ENCODE measurements at places on chromosomes 12 and 14. TPM values are rescaled to one million over a fixed set of nuclear protein-coding genes. Genes with fewer than 3 reads are reported as not detected.

DNA sequence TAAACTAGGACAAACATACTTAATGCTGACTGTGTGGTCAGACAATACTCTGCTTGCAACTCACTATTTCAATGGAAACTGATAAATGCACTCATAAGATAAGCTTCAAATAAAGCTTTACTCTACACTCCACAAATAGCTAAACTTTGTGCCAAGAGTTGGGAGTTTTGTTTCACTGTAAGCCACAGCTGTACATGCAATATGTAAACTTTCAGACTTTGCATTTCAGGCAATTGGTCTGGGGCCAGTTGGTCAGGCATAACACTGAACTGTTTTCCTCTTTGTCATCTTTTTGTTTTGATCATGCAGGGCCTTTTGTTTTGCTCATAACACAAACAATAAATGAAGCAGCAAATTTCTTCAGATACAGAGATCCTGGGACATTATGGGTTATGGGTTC lies 426.2 kb downstream of the IPO8 start:
- no peak for DNase-seq

VDR gene
- total RNA-seq, result not detected

ZNF891 gene
- 2.7 TPM for total RNA-seq

- no peak for DNase-seq
These were observed 45.6 kb upstream of the BCL2L14 start for GRCh38 chr12:12024911-12025682.

DNA sequence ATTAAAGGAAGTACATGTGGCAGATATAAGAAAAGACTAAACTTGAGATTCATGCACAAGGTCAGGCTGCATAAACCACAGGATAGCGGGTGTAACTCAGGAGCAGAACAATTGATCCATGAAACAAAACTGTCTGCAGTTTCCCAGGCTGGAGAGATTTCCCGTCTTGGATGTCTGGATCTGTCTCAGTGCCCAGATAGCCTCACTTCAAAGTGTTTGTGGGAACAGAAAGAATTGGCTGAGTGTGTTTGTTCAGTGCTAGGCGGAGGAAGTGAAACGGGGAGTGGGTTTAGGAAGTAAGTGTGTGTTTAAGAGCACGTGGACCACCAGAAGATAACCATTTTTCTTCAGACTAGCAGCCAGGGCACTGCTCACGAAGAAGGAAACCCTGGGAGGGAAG lies 1.4 kb upstream of the RNASE10 start:
- no peak for DNase-seq

GPR65 gene
- not detected for total RNA-seq

DNA sequence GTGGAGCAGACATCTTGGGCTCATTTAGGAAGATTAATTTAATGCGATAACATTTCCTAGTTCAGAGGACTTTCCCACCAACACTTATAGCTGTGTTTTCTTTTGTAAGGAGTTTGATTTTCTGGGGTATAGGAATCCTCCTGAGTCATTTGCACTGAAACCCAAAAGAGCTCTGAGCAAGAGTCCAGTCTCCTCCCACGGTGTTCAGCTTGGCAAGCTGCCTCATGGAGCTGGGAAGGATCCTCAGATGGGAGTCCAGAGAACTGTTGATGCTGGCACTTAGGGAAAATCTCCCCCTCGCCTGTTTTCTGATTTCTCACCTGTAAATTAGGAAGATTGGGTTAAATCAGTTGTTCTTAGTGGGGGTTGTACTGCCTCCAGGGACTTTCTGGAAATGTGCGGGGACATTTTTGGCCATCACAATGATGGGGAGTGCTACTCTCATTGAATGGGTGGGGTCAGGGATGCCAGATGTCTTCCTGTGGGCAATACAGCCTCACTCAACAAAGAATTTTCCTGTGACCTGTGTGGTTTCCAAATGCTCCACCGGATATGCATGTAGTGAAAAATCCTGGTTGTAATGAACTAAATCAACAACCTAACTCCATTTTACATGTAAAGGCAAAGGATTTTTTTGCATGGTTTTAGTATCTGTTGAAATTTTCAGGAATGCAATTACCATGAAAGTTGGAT lies 150.6 kb downstream of the ADCK1 start:
- no peak for DNase-seq

DNA sequence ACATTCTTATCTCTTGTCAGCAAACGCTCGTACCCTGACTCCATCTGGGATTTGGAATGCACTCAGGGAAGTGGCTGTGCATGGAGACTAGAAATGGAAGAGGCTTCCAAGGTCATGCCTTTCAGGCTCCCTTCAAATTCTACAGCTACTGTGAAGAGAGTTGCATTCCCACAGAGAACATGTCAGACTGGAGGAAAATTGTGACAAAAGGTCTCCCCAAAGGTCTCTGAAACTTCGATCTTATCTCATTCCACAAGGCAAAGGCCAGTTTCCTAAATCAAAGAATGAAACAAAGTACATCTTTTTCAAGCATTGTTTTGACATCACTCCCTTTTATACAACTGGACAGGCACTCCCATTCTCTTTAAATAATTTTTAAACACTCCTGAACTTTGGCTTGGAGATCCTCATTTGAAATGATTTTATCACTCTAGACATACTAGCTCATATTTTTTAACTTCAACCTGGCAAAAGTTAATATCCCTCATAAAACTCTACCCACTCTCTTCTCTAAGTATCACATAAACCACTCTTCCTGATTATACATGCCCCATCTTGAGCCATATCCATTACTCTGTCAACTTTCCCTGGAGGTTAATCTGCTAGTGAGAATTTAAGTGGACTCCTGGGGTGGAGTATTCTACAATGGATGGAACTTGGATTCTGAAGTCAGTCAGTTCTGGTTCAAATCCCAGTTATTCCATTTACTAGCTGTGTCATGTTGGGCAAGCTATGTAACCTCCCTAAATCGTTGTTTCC lies 218.1 kb upstream of the HMGA2 start:
- DNase-seq, result no peak

DNA sequence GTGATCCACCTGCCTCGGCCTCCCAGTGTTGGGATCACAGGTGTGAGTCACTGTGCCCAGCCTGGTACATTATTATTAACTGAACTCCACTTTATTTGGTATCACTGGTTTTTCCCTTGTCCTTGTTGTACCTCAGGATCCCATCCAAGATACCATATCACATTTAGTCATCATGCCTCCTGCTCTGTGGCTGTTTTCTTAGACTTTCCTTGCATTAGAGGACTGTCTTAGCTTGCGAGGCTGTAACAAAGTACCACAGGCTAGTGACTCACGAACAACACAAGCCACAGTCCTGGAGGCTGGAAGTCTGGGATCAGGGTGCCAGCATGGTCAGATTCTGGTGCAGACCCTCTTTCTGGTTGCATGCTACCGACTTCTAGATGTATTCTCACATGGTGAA lies 12.2 kb downstream of the KLC1 start:
- no peak for DNase-seq

DNA sequence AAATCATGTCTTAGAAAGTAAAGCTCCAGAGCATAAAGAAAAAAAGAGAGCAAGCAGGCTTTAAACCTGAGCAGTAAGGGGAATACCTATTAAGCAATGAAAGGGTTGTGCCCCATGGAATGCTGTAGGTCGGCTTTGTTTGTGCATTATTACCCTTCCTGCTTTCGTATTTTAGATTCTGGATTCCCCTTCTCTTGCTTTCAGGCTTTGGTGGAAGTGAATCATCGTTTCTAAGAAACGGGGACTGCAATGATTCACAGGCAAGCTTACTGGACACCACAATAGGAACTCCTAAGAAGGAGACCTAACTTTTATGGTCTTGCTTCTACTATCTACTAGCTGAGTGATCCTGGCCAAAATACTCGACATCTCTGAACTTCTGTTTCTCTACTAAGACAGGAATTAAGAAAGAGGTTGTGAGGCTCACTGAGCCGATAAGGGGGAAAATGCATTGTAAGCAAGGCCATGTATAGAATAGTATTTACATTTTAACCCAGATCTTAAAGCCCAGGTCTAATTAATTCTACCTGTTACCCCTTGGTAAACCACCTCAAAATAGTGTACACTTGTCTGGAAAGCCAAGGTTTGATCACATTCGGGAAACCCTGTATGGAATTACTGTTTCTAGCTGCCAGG lies 1.2 kb upstream of the BMAL2 start:
- peak; percentile 89 for DNase-seq

GRCh38 chr12:94545935-94546771 lies 86.5 kb upstream of the CEP83 start:
- DNase-seq, result peak; percentile 83
